ENCODE measurements at places on chromosomes 5 and 9.

DNA sequence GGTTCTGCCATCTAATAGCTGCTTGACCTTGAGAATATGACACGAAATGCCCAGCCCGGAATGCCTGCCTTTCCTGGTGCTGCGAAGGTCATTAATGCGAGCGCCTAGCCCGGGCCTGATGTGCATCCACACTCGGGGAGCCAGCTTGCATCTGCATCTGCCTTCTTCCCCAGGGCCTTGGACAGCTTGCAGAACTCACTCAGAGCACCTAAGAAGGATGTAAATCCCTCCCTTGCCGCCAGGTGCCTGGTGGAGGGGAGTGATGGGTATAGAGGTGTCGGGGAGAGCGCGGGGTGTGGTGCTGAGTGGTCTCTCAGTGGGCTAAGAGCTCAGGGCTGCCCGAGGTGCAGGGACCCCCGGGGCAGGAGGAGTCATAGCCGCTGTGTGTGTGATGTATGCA is 127.2 kb downstream of the MRPL36 start:
- H3K4me1 ChIP-seq = no peaks in the 10 kb centered on the region
- H3K4me3 ChIP-seq = no peak overlapping the region
- peaks cover 8% of the 10 kb centered on the region for H3K27me3 ChIP-seq
- no peak overlapping the region for H3K27ac ChIP-seq
- no peak for DNase-seq

DNA sequence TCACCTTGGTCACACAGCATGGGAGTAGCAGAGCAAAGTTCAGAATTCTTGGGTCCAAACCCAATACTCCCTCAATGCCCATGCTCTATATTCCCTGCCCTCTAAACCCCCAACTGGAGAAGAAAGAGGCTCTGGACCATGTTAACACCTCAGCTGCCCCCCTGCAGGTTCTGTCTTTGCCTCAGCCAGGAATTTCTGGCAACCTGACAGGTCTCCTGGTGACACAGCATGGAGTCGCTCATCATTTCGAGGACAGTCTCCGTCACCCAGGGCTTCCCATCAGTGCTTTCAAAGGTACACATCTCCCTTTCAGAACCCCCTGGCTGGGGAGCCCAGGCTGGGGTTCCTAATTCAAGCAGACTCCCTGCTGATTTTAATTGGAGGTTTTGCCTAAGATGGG is 189.5 kb downstream of the BRINP1 start:
- no peaks in the 10 kb centered on the region for H3K36me3 ChIP-seq
- H3K4me1 ChIP-seq = peaks cover 2% of the 10 kb centered on the region
- DNase-seq = no peak
- H3K27ac ChIP-seq = no peak overlapping the region
- no peaks in the 10 kb centered on the region for H3K27me3 ChIP-seq

DNA sequence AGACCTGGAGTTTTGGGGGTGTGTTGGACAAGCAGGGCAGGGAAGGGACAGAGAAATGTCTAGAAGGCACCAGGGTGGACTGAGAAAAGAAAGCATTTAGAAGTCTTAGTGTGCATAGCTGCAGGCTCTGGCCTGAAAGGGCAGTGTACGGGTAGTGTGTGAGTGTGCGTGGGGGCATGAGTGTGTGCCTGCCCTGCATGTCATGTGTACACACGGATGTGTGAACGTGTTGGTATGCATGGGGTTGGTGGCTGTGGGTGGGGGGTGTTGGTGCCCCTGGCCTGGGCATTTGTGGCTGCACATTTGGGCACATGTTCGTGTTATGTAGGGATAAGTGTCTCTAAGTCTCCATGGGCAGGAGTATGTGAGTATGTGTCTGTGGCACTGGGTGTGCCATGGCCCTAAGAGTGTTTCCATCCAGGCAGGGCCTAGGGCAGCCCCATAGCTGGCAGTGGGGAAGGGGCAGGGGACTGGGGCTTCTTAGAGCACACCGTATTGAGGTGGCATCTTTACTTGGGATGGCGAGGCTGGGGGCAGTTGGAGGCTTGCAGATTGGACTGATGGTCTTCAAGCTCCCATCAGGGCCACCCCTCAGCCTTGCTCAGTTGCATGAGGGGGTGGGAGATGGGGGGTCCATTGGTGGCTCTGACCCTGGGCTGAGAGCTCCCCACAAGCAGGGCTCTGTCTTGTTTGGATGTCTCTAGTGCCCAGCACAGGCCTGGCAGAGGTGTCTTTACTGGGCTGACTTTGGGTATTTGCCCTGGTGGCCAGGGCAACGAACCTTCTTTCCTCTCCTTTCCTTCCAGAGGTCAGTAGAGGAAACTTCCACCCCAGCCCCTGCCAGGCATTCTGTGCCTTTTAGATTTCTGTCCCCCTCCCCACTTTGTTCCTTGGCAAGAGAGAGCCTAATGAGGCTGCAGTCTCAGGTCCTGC is 15.0 kb downstream of the PSD2 start:
- no peak overlapping the region for H3K27ac ChIP-seq
- H3K27me3 ChIP-seq = peaks cover 7% of the 10 kb centered on the region
- peaks cover under 1% of the 10 kb centered on the region for H3K36me3 ChIP-seq
- H3K4me3 ChIP-seq = no peak overlapping the region
- DNase-seq = no peak
- no peaks in the 10 kb centered on the region for H3K4me1 ChIP-seq

DNA sequence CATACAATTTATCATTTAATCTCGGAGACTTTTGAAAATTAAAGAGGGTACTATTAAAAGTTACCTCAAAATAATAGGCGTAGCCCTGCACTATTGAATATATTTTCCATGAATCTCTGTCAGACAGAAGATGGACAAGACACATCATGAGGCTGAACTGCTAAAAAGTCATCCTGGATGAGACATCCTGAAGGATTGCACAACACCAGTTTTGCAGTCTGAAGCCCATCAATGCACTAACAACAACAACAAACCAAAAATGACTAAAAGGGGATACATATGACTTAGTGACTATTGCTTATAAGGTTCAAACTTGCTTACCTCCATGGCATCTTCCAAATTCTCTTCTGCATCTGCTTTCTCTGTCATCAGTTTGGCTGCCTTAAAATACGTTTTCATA is 15.7 kb downstream of the LMBRD2 start:
- DNase-seq = no peak
- H3K4me1 ChIP-seq = no peaks in the 10 kb centered on the region
- no peak overlapping the region for H3K27ac ChIP-seq
- H3K36me3 ChIP-seq = peaks cover 20% of the 10 kb centered on the region
- H3K4me3 ChIP-seq = no peak overlapping the region

- peaks cover 13% of the 10 kb centered on the region for H3K4me1 ChIP-seq
- peak overlapping the region; percentile 2 for H3K4me3 ChIP-seq
- DNase-seq = no peak
- H3K36me3 ChIP-seq = peaks cover 28% of the 10 kb centered on the region
- peaks cover 8% of the 10 kb centered on the region for H3K27me3 ChIP-seq
- H3K27ac ChIP-seq = no peak overlapping the region
Observed at GRCh38 chr5:138829341-138829740, 45.8 kb downstream of the LRRTM2 start.

DNA sequence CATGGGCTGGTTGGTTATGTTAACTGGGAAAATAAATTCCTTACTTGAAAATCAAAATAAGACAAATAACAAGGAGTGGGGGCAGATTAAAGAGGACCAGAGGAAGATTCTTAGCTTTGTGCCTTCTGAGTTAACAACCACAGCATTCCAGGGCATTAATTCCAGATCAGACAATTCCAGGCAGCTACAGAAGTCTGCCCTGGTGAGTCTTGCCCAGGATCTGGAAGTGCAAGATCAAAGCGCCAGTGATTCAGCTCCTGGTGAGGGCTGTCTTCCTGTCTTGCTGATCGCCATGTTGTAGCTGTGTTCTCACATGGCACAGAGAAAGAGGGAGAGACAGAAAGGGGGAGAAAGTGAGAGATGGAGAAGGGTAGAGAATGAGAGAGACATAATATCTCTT is 65.6 kb downstream of the ANXA2R start:
- H3K4me3 ChIP-seq = no peak overlapping the region
- H3K4me1 ChIP-seq = no peaks in the 10 kb centered on the region
- no peaks in the 10 kb centered on the region for H3K27me3 ChIP-seq
- H3K27ac ChIP-seq = no peak overlapping the region
- no peak for DNase-seq

GRCh38 chr9:19154135-19154612 is 26.9 kb upstream of the PLIN2 start:
- no peak overlapping the region for H3K4me3 ChIP-seq
- no peaks in the 10 kb centered on the region for H3K36me3 ChIP-seq
- H3K4me1 ChIP-seq = no peaks in the 10 kb centered on the region

GRCh38 chr9:2717385-2717784 is at the start of gene KCNV2:
TSS of gene KCNV2 (plus strand) at chr9:2717510. CDS start at chr9:2717740, 230 bp downstream.
- no peak for DNase-seq
- H3K27ac ChIP-seq = no peak within 1 kb of the TSS
- H3K4me1 ChIP-seq = no peaks in the 10 kb centered on the region
- no peak within 1 kb of the TSS for H3K4me3 ChIP-seq

DNA sequence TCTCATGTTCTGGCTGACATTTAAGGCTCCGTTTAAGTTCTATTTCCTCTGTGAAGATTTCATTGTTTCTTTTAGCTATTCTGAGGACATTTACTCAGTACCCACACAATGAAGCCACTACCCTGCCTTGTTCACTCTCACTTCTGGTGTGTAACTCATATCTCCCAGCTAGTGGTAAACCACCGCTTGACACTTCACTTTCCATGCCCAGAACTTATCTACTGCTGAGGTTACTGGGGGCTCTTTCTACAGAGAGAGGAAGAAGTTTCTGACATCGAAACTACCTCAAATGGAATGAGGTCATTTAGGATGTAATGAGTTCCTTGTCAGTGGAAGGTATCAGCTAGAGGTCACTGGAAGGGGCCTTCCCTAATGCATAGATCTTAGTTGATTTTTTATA is 501.5 kb downstream of the DMAC1 start:
- no peaks in the 10 kb centered on the region for H3K27me3 ChIP-seq
- no peak overlapping the region for H3K27ac ChIP-seq
- no peak for DNase-seq
- H3K36me3 ChIP-seq = no peaks in the 10 kb centered on the region

DNA sequence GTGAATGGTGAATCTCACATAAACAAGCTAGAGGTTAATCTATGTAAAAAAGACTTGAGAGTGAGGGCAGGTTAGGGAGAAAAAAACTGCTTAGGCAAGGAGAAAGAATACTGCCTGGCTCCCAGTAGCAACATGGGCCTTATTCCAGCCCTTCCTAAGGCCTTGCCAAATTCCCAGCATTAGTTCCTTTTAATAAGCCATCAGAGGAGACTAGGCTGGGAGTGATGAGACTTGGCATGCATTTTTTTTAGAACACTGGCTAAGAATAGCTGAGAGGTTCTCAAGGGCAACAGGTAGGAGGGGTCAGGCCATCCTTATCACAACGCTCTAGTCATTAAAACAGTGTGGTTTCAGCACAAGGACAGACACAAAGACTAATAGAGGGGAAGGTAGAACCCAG is 20.9 kb upstream of the ZBTB43 start:
- no peak overlapping the region for H3K4me3 ChIP-seq
- no peak for DNase-seq
- H3K27ac ChIP-seq = no peak overlapping the region
- no peaks in the 10 kb centered on the region for H3K4me1 ChIP-seq
- no peaks in the 10 kb centered on the region for H3K36me3 ChIP-seq

GRCh38 chr5:21085791-21086190 is 1097.8 kb upstream of the CDH18 start:
- no peaks in the 10 kb centered on the region for H3K36me3 ChIP-seq
- no peak overlapping the region for H3K27ac ChIP-seq
- H3K4me3 ChIP-seq = no peak overlapping the region
- H3K27me3 ChIP-seq = no peaks in the 10 kb centered on the region
- no peaks in the 10 kb centered on the region for H3K4me1 ChIP-seq

- H3K27ac ChIP-seq = no peak within 1 kb of the TSS
- no peaks in the 10 kb centered on the region for H3K4me1 ChIP-seq
- no peaks in the 10 kb centered on the region for H3K36me3 ChIP-seq
Observed at GRCh38 chr5:41213340-41213739, at the start of gene C6. TSS of gene C6 (minus strand) at chr5:41213532. CDS start at chr5:41203230, 10,302 bp downstream.

GRCh38 chr5:156918311-156918845 is 44.6 kb downstream of the TIMD4 start:
- H3K27ac ChIP-seq = no peak overlapping the region
- no peaks in the 10 kb centered on the region for H3K27me3 ChIP-seq
- H3K36me3 ChIP-seq = no peaks in the 10 kb centered on the region
- peaks cover 9% of the 10 kb centered on the region for H3K4me1 ChIP-seq
- H3K4me3 ChIP-seq = no peak overlapping the region

- no peak overlapping the region for H3K27ac ChIP-seq
- H3K36me3 ChIP-seq = peaks cover 3% of the 10 kb centered on the region
- H3K27me3 ChIP-seq = no peaks in the 10 kb centered on the region
- no peak overlapping the region for H3K4me3 ChIP-seq
- DNase-seq = no peak
Observed at GRCh38 chr5:78602400-78602799, 46.2 kb downstream of the LHFPL2 start.

DNA sequence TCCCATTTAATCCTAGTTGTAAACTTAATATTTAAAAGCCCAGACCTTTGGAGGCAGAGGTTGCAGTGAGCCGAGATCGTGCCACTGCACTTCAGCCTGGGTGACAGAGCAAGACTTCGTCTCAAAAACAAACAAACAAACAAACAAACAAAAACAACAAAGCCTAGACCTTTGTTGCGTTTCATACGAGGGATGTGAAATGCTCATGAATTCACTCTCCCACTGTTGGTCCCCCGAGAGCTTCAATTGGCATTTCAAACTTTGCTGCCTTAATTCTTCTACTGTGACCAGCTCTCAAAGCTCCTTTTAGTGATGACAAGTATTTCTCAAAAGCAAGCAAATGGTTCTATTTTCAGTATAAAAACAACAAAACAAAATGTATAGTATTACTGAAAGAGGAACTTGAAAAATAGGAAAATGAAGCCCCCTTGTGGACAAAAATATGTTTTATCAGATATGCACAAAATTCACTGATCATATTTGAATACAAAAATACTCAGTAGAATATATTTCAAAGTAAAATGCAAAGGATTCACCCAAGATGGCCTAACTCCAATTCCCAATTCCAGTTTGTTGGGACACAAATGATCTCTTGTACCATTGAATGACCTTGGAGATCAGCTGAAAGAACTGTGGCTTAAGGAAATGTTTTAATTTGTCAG is 140.4 kb downstream of the ESM1 start:
- no peak for DNase-seq
- peaks cover 3% of the 10 kb centered on the region for H3K4me1 ChIP-seq
- no peaks in the 10 kb centered on the region for H3K36me3 ChIP-seq
- no peak overlapping the region for H3K27ac ChIP-seq

DNA sequence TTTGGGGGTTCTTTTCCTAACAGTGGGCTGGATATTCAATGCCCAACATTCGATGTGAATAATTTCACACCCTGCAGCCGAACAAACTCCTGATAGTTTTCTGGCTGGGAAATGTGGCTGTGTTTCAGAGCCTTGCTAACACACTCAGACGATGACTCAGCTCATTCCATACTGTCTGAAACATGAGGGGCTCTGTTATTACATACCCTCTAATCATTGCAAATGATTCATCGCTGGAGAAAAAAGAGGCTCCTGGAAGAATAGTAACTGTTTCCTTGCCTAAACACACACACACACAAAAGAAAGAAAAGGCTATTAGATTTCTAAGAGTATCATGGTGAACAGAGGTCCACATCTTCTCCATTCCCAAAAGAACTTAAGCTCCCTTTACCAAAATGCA is 75.8 kb downstream of the OXCT1 start:
- peaks cover 18% of the 10 kb centered on the region for H3K4me1 ChIP-seq
- no peak overlapping the region for H3K27ac ChIP-seq
- H3K4me3 ChIP-seq = no peak overlapping the region
- no peaks in the 10 kb centered on the region for H3K27me3 ChIP-seq

Data from endothelial cell (in vitro differentiated cells).